ENCODE measurements at places on chromosomes 5 and 9.

DNA sequence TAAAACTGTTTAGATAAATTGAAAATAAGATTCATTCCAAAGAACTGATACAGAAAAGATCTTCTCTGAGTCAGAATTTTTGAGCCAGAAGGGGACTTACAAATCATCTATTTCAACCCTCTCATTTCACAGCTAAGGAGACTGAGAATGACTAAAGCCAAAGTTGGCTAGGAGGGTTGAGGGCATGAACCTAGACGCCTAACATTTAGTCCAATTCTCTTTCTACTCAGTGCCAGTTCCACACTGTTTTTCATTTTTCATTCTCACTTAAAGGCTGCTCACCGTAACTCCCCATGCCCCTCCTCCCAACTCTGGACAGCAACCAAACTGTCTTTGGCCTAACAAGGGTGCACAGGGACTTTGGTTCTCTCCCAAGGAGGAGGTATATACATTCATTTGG is 364.0 kb downstream of the NDUFS4 start:
- DNase-seq = no peak

- DNase-seq = no peak
Measured at GRCh38 chr5:180201051-180201987, 7.7 kb downstream of the RASGEF1C start.

DNA sequence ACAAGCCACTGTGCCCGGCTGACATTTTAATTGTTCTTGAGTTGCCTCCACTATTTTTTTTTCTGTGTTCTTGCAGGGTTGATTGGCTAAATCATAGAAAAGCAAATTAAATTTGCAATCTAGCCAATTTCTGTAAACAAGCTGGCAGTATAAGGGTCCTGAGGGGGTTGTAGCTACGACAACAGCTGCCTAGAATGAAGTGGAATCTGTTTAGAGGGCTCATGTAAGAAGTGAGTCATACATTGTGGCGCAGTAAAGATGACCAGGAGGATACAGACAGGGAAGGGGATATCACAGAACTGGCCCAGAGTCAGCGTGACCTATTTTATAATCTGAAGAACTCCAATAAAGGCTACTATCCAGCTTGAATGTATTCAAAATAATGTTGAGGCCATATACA is 82.2 kb upstream of the TLE1 start:
- DNase-seq = no peak

DNA sequence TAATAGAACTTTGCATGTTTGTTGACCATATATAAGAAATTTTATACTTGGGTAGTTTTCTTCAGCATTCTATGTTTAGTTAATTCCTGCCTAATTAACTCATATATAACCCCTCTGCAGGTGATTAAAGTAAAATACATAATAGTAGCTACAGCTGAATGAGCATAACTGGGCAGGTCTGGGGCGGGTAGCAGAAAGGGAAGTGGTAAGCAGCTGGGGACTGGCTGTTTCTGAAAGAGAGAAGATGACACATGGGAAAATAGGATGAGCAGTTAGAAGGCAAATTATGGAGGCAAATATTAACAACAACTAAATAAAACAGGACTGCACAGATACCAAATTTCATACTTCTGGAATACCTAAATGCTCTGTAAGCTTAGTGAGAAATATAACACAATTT is 128.1 kb downstream of the CPLANE1 start:
- no peak for DNase-seq

DNA sequence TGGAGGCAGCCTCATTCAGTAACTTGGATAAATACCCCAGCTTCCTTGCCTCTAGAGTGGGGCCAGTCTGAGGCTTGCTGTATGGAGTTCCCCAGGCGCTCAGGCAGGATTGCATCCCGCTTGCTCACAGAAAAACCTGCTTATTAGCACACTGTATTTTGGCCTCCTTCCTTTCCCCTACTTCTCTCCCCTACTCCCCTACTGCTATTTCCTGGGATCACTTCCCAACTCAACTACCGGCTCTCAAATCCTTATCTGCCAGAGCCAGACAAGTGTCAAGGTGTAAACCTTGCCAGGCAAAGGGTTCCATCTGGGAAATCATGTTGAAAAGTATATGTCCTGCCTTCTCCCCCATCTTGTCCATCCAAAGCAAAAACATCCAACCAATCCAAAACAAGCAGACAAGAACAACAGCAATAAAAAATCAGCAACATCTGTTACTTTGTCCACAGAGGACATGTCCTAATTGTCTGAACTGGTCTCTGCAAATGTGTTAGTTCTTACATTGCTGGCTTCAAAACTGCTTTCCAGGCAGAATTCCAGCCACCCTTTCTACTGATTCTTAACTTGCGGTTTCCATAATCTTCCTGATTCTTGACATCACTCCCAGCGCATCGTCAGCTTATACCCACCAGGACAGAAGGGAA is 164.1 kb upstream of the SEMA6A start:
- DNase-seq = no peak

GRCh38 chr9:121153642-121154041 is 48.0 kb downstream of the RAB14 start:
- DNase-seq = no peak

Data from GM12864 (cell line).